Aorta (tissue), 5 donors: ENCODE measurements at places on chromosomes 4 and X.

- H3K36me3 ChIP-seq: no peaks in the 10 kb centered on the region
- no peak overlapping the region for H3K27ac ChIP-seq
- DNase-seq: no peak
- H3K4me1 ChIP-seq: no peaks in the 10 kb centered on the region
- no peaks in the 10 kb centered on the region for H3K27me3 ChIP-seq
- no peak overlapping the region for H3K4me3 ChIP-seq
Observed at GRCh38 chr4:4981427-4981826, 37.8 kb downstream of the CYTL1 start.

DNA sequence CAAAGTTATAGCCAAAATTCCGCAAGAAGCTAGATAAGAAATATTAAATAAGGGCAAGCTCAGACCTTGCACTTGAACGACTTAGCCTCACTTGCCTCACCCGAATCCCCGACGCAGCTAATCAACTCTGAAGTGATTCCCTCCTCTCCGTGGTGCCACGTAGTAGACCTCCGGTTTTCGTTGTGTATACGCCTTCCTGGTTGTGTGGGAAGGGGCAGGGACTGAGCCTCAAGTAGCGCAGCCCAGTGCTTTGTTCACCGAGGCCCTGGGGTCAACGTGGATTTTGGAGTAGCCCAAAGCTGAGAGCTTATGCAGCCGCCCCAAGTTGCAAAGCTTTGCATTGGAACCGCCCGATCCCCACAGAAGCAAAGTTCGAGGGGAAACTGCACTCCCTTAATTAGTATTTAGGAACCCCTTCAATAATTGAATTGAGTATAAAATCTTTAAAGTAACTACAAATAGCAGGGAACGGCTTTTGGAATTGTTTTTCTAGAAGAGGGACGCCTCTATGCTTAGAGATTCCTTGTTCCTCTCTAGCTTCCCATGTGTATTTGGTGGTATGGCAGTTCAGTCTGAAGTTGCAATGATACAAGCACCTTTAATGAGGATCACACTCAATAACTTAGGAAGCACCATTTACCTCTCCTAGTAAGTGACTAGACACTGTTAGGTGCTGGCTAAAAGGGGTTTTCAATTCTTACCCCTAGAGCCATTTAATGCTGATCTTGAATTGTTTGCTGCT lies 55.7 kb downstream of the LINC00632 start:
- peak overlapping the region; percentile 61 for H3K4me3 ChIP-seq
- H3K27ac ChIP-seq: no peak overlapping the region
- H3K36me3 ChIP-seq: no peaks in the 10 kb centered on the region
- no peaks in the 10 kb centered on the region for H3K27me3 ChIP-seq
- DNase-seq: peak; percentile 45
- no peaks in the 10 kb centered on the region for H3K4me1 ChIP-seq

DNA sequence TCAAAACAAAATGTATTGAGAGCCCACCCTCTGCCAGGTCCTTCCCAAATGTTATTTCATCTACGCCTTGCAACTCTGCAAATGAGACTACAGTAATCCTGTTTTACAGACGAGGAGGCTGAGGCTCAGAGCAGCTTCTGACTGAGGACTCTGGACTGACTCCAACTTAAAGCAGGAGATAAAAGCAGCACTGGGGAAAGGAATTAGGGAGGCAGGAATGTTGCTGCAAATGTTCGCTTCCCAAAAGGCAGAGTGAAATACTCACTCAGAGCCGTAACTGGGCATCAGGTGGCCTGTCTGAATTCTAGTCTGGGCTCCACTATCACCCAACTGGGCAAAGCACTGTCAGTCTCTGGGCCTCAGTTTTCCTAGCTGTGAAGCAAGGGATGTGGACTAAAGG lies 94.7 kb upstream of the SRD5A3 start:
- H3K4me3 ChIP-seq: no peak overlapping the region
- H3K27ac ChIP-seq: no peak overlapping the region
- no peaks in the 10 kb centered on the region for H3K4me1 ChIP-seq
- no peaks in the 10 kb centered on the region for H3K36me3 ChIP-seq

DNA sequence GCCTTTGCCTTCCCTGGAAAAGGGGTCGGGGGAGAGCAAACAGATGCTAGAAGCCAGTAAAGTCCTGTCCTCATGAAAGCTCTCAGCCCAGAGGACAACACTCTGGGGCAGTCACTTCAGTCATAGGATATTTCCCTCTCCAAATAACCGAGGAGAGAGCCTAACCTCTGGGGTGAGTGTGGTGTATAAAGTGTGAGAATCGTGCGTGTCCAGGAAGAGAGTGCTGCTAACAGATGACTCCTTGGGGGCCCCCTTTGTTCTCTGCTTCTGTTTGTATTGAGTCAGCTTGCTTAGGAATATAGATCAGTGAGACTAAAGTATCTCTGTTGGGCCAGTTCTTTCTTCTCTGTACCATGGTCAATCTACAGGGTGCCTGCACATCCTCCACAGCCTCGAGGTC lies 247.2 kb downstream of the PALLD start:
- H3K27me3 ChIP-seq: no peaks in the 10 kb centered on the region
- no peaks in the 10 kb centered on the region for H3K36me3 ChIP-seq
- H3K27ac ChIP-seq: no peak overlapping the region

GRCh38 chrX:129792586-129793291 lies 13.0 kb downstream of the SASH3 start:
- H3K4me3 ChIP-seq: no peak overlapping the region
- no peaks in the 10 kb centered on the region for H3K4me1 ChIP-seq
- no peaks in the 10 kb centered on the region for H3K36me3 ChIP-seq
- no peak for DNase-seq

GRCh38 chrX:56726605-56727004 lies 2.4 kb upstream of the NBDY start:
- no peak overlapping the region for H3K27ac ChIP-seq
- no peak for DNase-seq
- H3K4me1 ChIP-seq: no peaks in the 10 kb centered on the region
- no peaks in the 10 kb centered on the region for H3K36me3 ChIP-seq
- H3K27me3 ChIP-seq: no peaks in the 10 kb centered on the region
- H3K4me3 ChIP-seq: no peak overlapping the region

- no peak for DNase-seq
- no peaks in the 10 kb centered on the region for H3K27me3 ChIP-seq
- H3K36me3 ChIP-seq: no peaks in the 10 kb centered on the region
- peak overlapping the region; percentile 4 for H3K4me3 ChIP-seq
Observed at GRCh38 chrX:129930941-129931410, 25.0 kb downstream of the UTP14A start.

- H3K27ac ChIP-seq: peak overlapping the region; percentile 11
- no peaks in the 10 kb centered on the region for H3K4me1 ChIP-seq
- H3K27me3 ChIP-seq: no peaks in the 10 kb centered on the region
- no peak for DNase-seq
Observed at GRCh38 chrX:11423362-11423818, 130.2 kb downstream of the AMELX start.

DNA sequence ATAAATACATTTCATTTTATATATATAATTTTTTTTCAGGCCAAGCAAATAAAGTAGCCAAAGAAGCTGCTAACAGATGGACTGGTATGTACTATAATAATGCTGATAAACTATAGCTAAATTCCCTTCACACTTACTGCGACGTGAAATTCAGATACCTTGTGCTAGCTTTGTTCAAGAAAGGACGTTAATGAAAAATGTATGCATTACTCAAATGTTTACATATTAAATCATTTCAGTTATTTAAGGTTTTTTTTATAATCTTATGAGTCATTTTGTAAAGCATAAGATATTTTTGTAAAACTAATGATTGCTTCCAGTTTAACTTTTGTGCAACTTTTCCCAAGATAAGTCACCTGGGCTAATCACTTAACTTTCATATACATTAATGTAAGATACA lies 57.2 kb upstream of the TMEM131L start:
- no peak for DNase-seq
- no peak overlapping the region for H3K27ac ChIP-seq
- H3K4me1 ChIP-seq: no peaks in the 10 kb centered on the region

DNA sequence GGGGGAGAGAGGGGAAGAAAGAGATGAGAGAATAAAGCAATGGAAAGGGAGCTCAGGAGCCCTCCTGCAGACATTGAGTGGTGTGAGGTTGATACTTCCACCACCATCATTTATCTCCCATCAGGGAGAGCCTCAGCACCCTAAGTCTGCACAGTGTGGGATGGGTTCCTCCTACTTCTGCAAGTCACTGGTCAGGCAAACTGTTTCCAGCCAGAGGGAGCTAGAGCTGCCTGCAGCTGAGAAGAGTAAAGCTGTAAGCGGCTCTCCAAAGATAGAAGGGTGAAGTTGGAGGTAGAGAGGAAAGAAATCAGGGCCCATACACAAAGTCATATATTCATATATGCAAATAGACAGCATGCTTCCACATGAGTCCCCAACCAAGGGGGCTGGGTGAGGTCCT lies 21.9 kb upstream of the ZNF81 start:
- no peaks in the 10 kb centered on the region for H3K4me1 ChIP-seq
- no peaks in the 10 kb centered on the region for H3K27me3 ChIP-seq
- H3K4me3 ChIP-seq: no peak overlapping the region
- no peaks in the 10 kb centered on the region for H3K36me3 ChIP-seq
- DNase-seq: no peak

DNA sequence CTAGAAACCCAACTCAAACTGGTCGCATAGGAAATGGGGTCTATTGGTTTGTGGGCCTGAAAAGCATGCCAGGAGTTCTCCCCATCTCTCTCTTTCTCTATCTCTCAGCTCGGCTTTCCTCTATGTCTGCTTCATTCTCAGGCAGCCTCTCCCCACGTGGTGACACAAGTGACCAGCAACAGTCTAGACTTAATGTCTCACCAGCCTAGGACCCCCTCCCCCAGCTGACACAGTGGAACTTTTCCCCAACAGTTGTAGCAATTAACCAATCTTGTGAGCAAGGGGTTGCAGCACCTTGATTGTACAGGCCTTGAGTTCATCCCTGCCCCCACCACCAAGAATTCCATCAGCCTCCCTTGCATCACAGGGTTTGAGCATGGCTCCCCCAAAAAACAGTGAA lies 159.8 kb upstream of the KIT start:
- DNase-seq: no peak
- no peaks in the 10 kb centered on the region for H3K4me1 ChIP-seq
- no peak overlapping the region for H3K4me3 ChIP-seq
- H3K27ac ChIP-seq: no peak overlapping the region
- no peaks in the 10 kb centered on the region for H3K27me3 ChIP-seq

DNA sequence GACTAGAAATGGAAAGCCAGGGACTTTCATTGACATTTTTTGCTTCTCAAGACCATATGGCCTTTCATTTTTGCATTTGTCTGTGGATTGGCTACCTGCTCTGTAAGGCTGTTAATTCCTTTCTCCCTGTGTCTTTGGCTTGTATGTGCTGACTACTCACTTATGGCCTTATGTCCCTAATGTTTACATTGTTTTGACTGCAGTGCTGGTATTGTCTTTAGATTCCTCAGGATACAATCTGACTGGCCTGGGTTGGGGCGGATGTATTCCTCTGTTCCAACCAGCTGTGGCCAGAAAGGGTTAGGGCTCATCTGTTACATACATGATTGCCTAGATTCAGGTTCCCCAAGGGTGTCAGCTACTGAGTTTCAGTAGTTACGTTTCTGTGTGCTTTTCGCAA lies 108.1 kb downstream of the RAPGEF2 start:
- no peak overlapping the region for H3K4me3 ChIP-seq
- H3K27me3 ChIP-seq: no peaks in the 10 kb centered on the region

- H3K36me3 ChIP-seq: no peaks in the 10 kb centered on the region
- peaks cover 15% of the 10 kb centered on the region for H3K4me1 ChIP-seq
- no peak for DNase-seq
- no peak overlapping the region for H3K4me3 ChIP-seq
- no peak overlapping the region for H3K27ac ChIP-seq
Observed at GRCh38 chr4:148015058-148015457, 283.2 kb downstream of the ARHGAP10 start.

DNA sequence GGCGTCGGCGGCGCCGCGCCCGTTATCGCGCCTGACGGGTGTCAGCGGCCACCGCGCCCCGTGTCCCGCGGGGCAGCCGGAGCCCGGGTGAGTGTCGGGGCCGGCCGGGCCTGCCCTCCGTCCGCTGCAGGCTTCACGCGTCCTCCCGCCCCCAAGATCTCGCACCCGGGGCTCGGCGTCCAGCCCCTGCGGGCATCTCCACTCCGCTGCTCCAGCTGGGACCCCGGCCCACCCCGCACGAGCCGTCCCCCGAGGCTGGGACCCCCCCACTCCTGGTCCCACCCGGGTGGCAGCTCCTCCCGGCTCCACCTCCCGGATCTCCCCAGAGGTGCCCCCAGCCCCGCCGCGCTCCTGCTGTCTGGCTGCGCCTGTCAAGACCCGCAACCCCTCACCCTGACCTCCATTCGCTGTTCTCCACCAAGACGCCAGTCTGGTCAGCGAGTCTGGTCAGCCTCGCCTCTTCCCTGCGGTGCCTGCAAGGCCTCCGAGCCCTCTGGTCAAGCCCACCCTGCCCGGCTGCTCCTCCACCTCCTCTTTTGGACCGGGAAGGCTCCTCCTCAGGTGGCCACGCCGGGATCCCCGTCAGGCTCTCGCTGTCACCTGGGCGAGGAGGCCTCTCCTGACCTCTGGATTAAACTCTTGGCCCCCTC lies 66.0 kb upstream of the NKX1-1 start:
- no peaks in the 10 kb centered on the region for H3K36me3 ChIP-seq
- DNase-seq: peak; percentile 73
- no peak overlapping the region for H3K27ac ChIP-seq
- H3K27me3 ChIP-seq: no peaks in the 10 kb centered on the region
- H3K4me1 ChIP-seq: no peaks in the 10 kb centered on the region

DNA sequence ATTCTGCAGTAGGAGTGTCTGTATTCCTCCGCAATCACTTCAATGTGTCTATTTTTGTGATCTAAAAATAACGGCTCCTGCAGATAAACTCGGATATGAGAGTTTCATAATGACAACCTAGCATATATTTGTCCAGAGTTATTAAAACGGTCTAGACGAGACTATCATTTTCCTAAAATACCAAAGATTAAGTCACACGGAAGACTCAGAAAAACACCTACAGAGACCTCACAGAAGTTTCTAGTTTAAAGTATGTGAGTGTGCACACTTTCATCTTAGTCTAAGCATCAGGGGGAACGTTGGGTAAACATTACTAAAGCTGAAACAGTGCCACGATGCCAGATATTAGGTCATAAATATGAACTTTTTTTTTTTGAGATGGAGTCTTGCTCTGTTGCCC lies 156.9 kb downstream of the AFAP1 start:
- no peaks in the 10 kb centered on the region for H3K36me3 ChIP-seq
- no peak overlapping the region for H3K27ac ChIP-seq
- no peak for DNase-seq
- no peaks in the 10 kb centered on the region for H3K27me3 ChIP-seq
- no peaks in the 10 kb centered on the region for H3K4me1 ChIP-seq

GRCh38 chr4:158993891-158994290 lies 109.0 kb upstream of the RAPGEF2 start:
- no peak overlapping the region for H3K27ac ChIP-seq
- no peaks in the 10 kb centered on the region for H3K36me3 ChIP-seq
- no peaks in the 10 kb centered on the region for H3K27me3 ChIP-seq
- no peak for DNase-seq

GRCh38 chrX:101160001-101160400 lies 59.6 kb upstream of the DRP2 start:
- no peak overlapping the region for H3K4me3 ChIP-seq
- no peak overlapping the region for H3K27ac ChIP-seq
- DNase-seq: no peak
- no peaks in the 10 kb centered on the region for H3K4me1 ChIP-seq

DNA sequence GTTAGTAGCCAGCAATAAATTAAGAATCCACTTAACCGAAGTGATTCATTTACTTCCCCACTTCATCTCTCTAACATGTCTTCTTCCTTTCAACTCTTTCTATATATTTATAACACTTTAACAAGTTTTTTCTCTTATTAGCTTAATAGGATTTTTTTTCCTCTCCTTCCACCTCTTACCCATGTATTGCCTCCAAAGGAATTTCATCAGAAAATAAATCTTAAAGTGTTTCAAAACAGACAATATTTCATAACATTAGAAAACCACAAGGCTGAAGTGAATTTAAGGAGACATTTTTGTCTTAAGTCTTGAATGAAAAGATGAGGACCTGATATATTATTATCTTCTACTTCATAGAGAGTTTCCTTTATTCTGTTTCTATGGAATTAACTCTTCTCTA lies 101.5 kb downstream of the PDGFC start:
- no peak overlapping the region for H3K4me3 ChIP-seq
